Karpas-422 (cell line): ENCODE measurements at places on chromosomes 2 and 18. TPM values are rescaled to one million over a fixed set of nuclear protein-coding genes. Genes with fewer than 3 reads are reported as not detected.

TEX44 gene
- not detected in 2 replicates for total RNA-seq

ITPRIPL1 gene
- total RNA-seq: 12.4 and 21.2 TPM in 2 replicates

KIAA2012 gene
- total RNA-seq: 0.29 and 0.89 TPM in 2 replicates

- no peak overlapping the region for H3K27ac ChIP-seq
- no peak for DNase-seq
- H3K4me3 ChIP-seq: no peak overlapping the region
- no peaks in the 10 kb centered on the region for H3K4me1 ChIP-seq
These were observed 58.3 kb downstream of the MTCL1 start for GRCh38 chr18:8763611-8764010.

DNA sequence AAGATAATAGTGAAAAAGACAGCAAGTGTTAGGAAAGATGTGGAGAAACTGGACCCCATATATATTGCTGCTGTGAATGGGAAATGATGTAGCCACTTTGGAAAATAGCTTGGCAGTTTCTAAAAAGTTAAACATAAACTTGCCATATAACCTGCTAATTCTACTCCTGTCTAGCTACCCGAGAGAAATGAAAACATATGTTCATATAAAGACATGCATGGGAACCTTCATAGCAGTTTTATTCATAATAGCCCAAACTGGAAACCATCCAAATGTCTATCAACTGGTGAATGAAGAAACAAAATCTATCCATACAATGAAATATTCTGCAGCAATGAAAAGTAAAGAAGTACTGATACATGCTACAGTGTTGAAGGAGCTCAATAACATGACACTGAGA, 50.4 kb upstream of the NABP1 start:
- no peak overlapping the region for H3K27ac ChIP-seq
- H3K27me3 ChIP-seq: no peaks in the 10 kb centered on the region
- H3K4me1 ChIP-seq: no peaks in the 10 kb centered on the region; the same call in 1 of the 2 replicates
- H3K4me3 ChIP-seq: no peak overlapping the region

- no peaks in the 10 kb centered on the region for H3K4me1 ChIP-seq
- no peaks in the 10 kb centered on the region for H3K36me3 ChIP-seq
- no peak overlapping the region for H3K4me3 ChIP-seq
- no peak for DNase-seq
These were observed 191.6 kb downstream of the BABAM2 start for GRCh38 chr2:28082131-28082530.

DNA sequence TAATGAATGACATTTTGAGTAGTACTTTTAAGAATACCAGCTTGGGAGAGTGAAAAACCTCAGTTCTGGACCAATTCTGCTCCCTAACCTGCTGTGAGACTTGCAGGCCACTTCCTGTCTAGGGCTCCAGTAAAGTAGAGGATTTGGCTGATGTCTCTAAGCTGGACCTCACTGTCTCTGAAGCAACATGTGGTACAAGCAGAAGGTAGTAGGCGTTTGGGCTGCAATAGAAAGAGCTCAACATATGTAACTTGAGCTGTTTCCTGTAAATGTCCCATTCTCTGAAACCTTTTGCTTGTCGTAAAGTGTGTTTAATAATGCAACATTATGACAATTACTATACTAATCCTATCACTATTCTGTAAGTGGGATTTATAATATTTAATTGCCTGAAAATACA, 213.1 kb downstream of the MYO3B start:
- H3K4me1 ChIP-seq: no peaks in the 10 kb centered on the region
- no peak overlapping the region for H3K4me3 ChIP-seq
- no peaks in the 10 kb centered on the region for H3K27me3 ChIP-seq
- DNase-seq: no peak
- H3K36me3 ChIP-seq: no peaks in the 10 kb centered on the region

GRCh38 chr2:18346874-18347273, 213.6 kb downstream of the RDH14 start:
- H3K4me3 ChIP-seq: no peak overlapping the region
- no peak for DNase-seq
- no peaks in the 10 kb centered on the region for H3K27me3 ChIP-seq
- H3K27ac ChIP-seq: no peak overlapping the region

DNA sequence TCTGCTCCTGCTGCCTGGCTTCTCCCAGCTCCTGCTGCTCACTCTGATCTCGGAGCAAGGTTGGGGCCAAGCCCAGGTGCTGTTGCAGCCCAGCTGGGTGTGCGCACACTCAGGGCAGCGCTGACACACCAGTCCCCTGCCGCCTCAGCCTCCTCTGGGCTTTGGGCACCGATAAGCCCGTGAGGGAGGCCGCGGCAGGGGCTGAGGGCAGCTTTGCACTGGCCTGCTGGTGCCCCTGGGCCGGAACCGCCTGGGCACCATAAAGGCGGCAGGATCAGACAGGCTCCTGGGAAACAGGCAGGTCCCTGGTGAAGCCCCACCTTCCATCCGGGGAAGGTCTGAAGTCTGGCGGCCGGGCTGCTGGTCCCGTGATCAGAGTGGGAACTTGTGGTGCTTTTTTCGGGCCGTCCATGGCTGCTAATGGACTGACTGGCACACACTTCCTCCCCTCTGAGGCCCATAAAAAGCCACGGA, 14.1 kb upstream of the EML6 start:
- no peak for DNase-seq
- no peaks in the 10 kb centered on the region for H3K27me3 ChIP-seq
- no peaks in the 10 kb centered on the region for H3K36me3 ChIP-seq
- H3K4me1 ChIP-seq: peaks cover 45% of the 10 kb centered on the region
- no peak overlapping the region for H3K27ac ChIP-seq

DNA sequence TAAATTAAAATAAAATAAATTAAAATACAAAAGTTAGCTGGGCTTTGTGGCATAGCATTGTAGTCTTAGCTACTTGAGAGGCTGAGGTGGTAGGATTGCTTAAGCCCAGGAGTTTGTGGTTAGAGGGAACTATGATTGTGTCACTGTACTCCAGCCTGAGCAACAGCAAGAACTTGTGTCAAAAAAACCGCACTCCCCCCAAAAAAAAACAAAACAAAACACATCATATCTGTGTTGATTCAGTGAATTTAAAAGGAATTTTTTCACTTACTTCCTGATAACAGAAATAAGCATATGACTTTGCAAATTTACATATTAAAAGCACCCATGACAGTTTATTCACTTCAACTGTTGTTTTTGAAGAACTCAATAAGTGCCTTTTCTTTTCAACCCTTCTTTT, 68.1 kb upstream of the PELI1 start:
- peaks cover 33% of the 10 kb centered on the region for H3K4me1 ChIP-seq
- H3K27me3 ChIP-seq: no peaks in the 10 kb centered on the region
- no peak overlapping the region for H3K4me3 ChIP-seq
- H3K36me3 ChIP-seq: no peaks in the 10 kb centered on the region

DNA sequence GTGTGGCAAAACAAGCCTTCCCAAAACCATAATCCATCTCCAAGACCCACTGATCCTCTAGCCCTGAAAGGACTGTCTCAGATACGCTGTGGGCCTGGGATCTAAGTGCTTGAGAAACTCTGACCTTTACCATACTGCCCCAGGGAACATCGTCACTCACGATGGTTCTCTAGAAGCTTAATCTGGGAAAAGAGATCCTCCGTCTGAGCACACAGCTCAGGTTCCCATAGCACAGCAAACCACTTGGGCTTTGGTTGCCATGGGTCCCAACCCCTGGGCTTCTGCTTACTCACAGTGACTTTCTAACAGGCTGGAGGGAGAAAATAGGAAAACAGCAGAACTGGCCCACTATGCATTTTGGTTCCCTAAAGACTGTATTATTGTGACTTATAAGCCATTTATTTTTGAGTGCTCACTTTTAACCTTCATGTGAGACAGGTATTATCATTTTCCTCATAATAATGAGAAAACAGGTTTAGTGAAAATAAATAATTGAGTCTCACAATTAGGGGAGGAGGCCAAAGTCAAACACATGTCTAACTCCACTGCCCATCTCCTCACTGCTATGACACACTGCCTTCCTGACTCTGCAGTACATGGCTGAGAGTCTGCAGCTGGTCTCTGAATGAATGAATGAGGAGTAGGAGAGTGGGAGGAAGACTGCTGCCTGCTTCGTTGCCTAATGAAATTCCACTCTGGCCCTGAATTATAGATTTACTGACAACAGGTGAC, 46.7 kb downstream of the REEP1 start:
- DNase-seq: no peak
- no peaks in the 10 kb centered on the region for H3K4me1 ChIP-seq
- H3K4me3 ChIP-seq: no peak overlapping the region
- H3K36me3 ChIP-seq: no peaks in the 10 kb centered on the region

DNA sequence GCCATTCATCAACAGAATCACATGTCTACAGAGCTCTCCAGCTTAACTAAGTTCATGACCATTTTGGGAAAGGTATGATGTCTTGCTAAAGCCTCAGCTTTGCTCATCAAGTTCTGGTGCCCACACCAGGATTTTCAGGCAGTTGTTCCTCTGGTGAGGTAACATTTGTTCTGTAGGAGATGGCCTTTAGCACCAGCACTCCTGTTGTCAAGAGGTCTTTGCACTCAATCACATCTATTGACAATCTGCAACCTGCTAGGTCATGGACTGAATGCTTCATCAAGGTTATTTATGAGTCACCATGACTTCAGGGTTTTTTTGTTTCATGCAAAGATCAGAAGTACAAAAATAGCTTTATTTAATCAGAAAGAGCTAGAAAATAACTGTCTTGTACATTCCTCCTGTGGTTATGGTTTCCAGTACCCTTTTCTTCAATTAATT, 36.6 kb upstream of the VIT start:
- H3K27ac ChIP-seq: no peak overlapping the region
- H3K36me3 ChIP-seq: no peaks in the 10 kb centered on the region
- H3K27me3 ChIP-seq: no peaks in the 10 kb centered on the region
- no peak overlapping the region for H3K4me3 ChIP-seq
- H3K4me1 ChIP-seq: no peaks in the 10 kb centered on the region

DNA sequence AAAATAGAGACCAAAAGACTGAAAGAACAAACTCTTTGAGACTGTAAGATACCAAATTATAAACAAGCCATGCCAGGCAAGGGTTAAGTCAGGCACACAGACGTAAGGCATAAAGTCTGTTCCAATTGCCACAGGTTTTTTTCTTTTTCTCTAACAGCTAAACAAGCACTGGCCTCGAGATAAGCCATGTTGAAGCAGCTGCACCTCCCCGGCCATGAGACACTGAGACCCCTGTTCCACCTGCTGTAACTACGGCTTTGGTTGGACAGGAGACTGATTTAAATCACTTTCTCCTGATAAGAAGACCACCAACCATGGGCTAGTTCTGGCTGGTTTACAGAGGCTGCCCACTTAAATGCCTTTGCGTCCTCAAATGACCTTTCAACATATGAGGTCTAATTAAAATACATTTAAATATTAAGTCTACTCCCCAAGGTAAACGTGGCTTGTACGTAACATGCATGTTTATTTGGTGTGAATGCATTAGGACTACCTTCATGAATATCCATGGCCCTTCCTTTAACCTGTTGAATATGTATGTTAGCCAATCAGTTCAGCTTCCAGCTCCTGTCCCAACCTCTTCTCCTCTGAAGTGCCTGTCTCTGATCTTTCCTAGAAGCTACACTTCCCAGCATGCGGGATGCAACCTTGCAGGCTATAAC, 117.2 kb downstream of the CMPK2 start:
- H3K4me1 ChIP-seq: peaks cover 10% of the 10 kb centered on the region
- no peak overlapping the region for H3K4me3 ChIP-seq
- H3K27me3 ChIP-seq: no peaks in the 10 kb centered on the region
- H3K27ac ChIP-seq: no peak overlapping the region
- H3K36me3 ChIP-seq: peaks cover 4% of the 10 kb centered on the region; the same call in 1 of the 2 replicates

DNA sequence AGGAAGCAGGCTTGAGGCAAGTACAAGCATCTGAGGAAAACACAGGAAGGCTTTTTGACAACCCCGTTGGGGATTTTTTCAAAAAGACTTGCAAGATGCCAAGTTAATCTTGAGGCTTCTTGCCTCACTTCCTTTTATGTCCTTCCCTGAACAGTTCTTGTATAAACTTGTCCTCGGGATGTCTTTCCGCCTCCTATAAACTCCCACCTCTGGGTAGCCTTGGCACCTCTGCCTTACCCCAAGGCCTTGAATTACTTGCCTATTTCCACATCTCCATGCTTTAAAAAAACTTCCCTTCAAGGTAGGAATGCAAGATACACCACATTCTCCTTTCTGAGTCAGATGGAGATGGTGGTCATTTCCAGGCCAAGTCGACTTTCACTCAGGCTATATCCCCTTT, 106.4 kb upstream of the RBBP8 start:
- no peaks in the 10 kb centered on the region for H3K27me3 ChIP-seq
- H3K36me3 ChIP-seq: no peaks in the 10 kb centered on the region
- peaks cover 8% of the 10 kb centered on the region for H3K4me1 ChIP-seq
- no peak overlapping the region for H3K4me3 ChIP-seq

- H3K4me3 ChIP-seq: no peak overlapping the region
- no peaks in the 10 kb centered on the region for H3K36me3 ChIP-seq
- H3K27me3 ChIP-seq: no peaks in the 10 kb centered on the region
- peak; percentile 67 for DNase-seq
- H3K4me1 ChIP-seq: peaks cover 45% of the 10 kb centered on the region
These were observed 63.6 kb upstream of the ACSL3 start for GRCh38 chr2:222797261-222797660.

DNA sequence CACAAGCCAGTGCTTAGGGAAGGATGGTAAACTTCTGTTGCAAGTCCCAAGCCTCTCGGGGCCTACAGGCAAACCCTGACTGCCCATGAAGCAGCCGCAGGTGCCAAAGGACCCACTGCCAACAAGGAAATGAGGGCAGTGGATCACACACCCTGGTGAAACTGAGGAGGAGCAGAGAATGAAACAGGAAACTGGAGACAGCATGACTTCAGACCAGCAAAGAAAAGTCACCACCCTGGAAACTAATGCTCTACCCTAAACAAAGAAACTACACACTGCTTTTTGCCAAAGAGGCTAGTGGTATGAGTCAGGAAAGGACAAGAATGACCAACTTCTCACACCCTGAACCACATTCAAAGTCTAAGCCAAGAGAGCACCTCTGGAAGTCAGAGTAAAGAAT, 97.2 kb downstream of the MYO5B start:
- no peak overlapping the region for H3K4me3 ChIP-seq
- H3K27me3 ChIP-seq: no peaks in the 10 kb centered on the region
- no peaks in the 10 kb centered on the region for H3K36me3 ChIP-seq
- DNase-seq: no peak

DNA sequence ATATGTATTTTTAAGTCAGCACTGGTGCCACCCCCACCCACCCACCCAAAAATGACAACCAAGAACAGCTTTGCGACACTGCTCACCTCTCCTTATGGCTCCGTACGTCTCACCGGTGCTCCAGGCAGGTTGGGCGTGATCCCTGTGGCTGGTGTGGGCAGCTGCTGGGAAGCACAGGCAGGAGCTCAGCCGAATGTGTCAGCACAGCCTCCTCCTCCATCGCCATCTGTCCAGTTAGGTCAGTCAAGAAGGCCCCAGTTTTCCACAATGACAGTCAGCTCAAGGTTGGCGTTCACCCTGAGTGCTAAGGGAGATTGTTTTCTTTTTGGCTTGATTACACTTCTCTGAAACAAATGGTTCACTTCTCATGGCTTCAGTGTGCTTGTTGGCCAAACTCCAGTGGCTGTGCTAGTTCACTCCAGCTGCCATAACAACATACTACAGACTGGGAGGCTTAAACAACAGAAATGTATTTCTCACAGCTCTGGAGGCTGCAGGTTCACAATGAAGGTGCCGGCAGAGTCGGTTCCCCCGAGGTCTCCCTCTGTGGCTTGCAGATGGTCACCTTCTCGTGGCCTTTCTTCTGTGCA, 30.2 kb downstream of the AMER3 start:
- H3K27ac ChIP-seq: no peak overlapping the region
- no peaks in the 10 kb centered on the region for H3K4me1 ChIP-seq
- no peaks in the 10 kb centered on the region for H3K36me3 ChIP-seq
- no peak overlapping the region for H3K4me3 ChIP-seq
